Airway epithelial cell (primary cell): ENCODE measurements at places on chromosomes 13 and 19. TPM values are rescaled to one million over a fixed set of nuclear protein-coding genes. Genes with fewer than 3 reads are reported as not detected.

The ADM5 gene
- total RNA-seq = 2.0 and 2.1 TPM in 2 replicates

The SLITRK6 gene
- 12.8 and 17.8 TPM in 2 replicates for total RNA-seq

The PLK5 gene
- total RNA-seq = 0.05 TPM in 1 of 2 replicates, not detected in the other

The BEST2 gene
- total RNA-seq = not detected in 2 replicates

The GPR183 gene
- 0.07 TPM in 1 of 2 replicates, not detected in the other for total RNA-seq

The ZNF610 gene
- 0.33 and 0.63 TPM in 2 replicates for total RNA-seq

The KIR2DL4 gene
- not detected in 2 replicates for total RNA-seq

The ZSCAN18 gene
- total RNA-seq = 28.3 and 35.5 TPM in 2 replicates

The CNN1 gene
- 0.19 and 0.21 TPM in 2 replicates for total RNA-seq

The STXBP2 gene
- 38.1 and 50.0 TPM in 2 replicates for total RNA-seq

The ZNF566 gene
- 2.2 TPM in 2 replicates for total RNA-seq

The PSG3 gene
- not detected in 2 replicates for total RNA-seq

The PRODH2 gene
- not detected in 2 replicates for total RNA-seq

The MOB3A gene
- total RNA-seq = 40.6 and 53.2 TPM in 2 replicates

The NCR1 gene
- not detected in 2 replicates for total RNA-seq

The FCER2 gene
- total RNA-seq = not detected in 2 replicates

The OR10H4 gene
- total RNA-seq = not detected in 2 replicates

The NDUFA11 gene
- 257 and 322 TPM in 2 replicates for total RNA-seq
